ENCODE measurements at places on chromosomes 12 and 14.

- H3K27me3 ChIP-seq = no peaks in the 10 kb centered on the region
- ATAC-seq = no peak
- no peaks in the 10 kb centered on the region for H3K4me1 ChIP-seq
- no peaks in the 10 kb centered on the region for H3K36me3 ChIP-seq
Observed at GRCh38 chr12:56978397-56979138, 21.2 kb upstream of the RDH16 start.

DNA sequence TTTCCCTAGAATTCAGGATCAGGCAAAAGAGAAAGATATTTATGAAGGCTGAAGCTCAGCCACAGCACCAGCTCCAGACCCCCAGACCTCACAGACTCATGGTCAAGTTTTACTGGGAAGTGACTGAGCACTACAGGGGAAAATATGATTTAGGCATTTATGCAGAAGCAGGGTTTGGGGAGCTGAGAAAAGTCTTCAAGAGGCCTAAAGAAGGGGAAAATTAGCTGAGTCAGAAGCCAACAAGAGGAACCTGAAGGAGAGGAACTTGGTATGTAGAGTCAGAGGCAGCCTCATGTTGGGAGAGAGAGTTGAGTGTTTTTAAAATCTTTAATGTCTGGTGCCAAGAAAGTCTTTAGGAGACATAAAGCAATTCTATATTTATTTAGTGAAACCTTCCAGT, 63.0 kb downstream of the FOS start:
- ATAC-seq = no peak
- no peak overlapping the region for H3K4me3 ChIP-seq
- H3K4me1 ChIP-seq = peaks cover 5% of the 10 kb centered on the region
- no peaks in the 10 kb centered on the region for H3K27me3 ChIP-seq

DNA sequence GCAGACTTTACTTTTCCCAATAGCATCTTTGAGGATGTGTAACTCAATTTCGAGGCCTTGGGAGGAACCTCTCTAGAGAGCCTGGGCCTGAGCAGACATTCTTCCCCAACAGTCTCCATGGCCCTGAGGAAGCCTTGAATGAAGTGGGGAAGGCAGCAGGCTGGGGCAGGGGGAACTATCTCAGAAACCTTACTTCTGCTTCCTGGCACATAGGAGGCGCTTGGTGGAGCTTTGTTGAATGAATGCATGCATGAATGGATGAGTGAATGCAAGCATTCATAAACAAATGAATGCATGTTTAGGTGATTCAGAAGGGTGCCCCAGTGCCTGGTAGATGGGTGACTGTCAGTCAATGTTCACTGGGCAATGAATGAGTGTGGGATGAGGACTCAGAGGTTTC, 58.3 kb downstream of the GALNT16 start:
- H3K4me3 ChIP-seq = no peak overlapping the region
- H3K27ac ChIP-seq = no peak overlapping the region
- ATAC-seq = no peak
- no peaks in the 10 kb centered on the region for H3K27me3 ChIP-seq
- no peaks in the 10 kb centered on the region for H3K36me3 ChIP-seq

DNA sequence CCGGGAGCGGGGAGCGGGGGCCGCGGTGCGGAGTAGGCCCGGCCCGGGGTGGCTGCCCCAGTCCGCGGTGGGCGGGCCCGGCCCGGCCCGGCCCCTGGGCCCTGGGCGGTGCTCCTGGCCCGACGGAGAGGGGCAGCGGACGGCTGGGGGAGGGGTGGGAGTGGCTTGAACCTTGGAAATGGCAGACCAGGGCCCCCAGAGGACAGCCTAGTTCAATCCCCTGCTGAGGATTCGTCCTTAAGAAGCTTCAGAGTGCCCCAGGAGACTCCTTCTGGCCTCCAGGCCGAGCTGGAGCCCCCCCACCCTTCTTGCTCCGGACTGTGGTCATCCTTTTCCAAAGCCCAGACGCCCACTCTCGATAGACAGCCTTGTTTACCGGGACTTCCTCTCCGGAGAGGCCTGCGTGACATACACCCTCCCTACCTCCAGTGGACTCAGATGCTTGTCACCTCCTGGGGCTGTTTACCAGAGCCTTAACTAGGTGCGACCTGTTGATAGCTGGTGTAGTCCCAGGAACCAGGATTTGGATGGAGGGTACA, 458 bp downstream of the KHNYN start:
- peak; percentile 75 for ATAC-seq
- H3K27me3 ChIP-seq = no peaks in the 10 kb centered on the region
- H3K36me3 ChIP-seq = peaks cover 49% of the 10 kb centered on the region
- H3K4me1 ChIP-seq = peaks cover 34% of the 10 kb centered on the region
- H3K27ac ChIP-seq = peak overlapping the region; percentile 96
- H3K4me3 ChIP-seq = peak overlapping the region; percentile 84

- no peaks in the 10 kb centered on the region for H3K4me1 ChIP-seq
- H3K27ac ChIP-seq = no peak overlapping the region
- H3K4me3 ChIP-seq = no peak overlapping the region
Observed at GRCh38 chr12:107541001-107541705, 144.4 kb upstream of the PWP1 start.

DNA sequence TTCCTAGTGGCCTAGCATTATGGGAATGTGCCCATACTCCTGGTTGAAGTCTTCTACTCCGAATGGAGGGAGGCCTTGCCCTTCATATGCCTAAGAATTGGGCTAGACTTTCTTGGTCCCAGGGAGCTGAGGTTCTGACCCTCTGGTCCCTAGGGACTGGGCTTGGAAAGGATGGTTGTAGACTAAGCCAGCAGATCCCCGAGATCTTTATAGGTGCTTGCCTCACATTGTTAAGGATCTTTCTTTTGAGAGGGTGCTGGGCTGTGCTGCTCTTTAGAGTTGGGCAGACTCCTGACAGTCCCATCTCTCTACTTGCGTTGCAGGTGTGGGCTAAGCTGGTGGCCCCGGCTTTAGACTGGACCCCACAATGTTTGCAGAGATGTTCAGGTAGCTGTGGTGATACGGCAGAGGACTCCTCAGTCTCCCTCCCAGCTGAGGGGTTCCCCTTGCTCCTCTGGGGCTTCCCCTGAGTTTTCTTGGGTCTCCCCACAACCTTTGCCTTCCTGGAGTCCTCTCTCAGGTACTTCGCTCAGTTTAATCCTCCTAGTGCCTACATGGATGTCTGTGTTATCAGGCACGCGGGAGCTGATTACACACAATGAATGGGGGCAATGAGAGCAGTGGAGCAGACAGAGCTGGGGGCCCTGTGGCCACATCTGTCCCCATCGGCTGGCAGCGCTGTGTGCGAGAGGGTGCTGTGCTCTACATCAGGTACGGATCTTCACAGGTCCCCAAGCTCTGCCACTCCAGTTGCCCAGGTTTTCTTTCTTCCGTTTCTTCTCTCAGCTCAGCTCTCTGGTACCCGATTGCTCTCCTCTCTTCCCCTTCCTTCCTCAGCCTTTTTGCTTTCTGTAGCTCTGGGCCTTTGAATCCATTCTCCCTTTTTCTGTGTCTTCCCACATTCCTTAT, 1.3 kb downstream of the MBD6 start:
- H3K27ac ChIP-seq = peak overlapping the region; percentile 86
- H3K4me3 ChIP-seq = peak overlapping the region; percentile 91
- H3K27me3 ChIP-seq = no peaks in the 10 kb centered on the region
- H3K36me3 ChIP-seq = peaks cover 91% of the 10 kb centered on the region

GRCh38 chr14:97485201-97485600, 688.0 kb downstream of the VRK1 start:
- H3K4me1 ChIP-seq = no peaks in the 10 kb centered on the region
- H3K36me3 ChIP-seq = no peaks in the 10 kb centered on the region
- no peak overlapping the region for H3K4me3 ChIP-seq
- H3K27me3 ChIP-seq = no peaks in the 10 kb centered on the region
- no peak for ATAC-seq

GRCh38 chr14:99655521-99655920, 10.6 kb downstream of the HHIPL1 start:
- H3K27ac ChIP-seq = no peak overlapping the region
- no peaks in the 10 kb centered on the region for H3K4me1 ChIP-seq
- ATAC-seq = no peak

GRCh38 chr14:61350427-61351270, 29.3 kb downstream of the PRKCH start:
- no peaks in the 10 kb centered on the region for H3K27me3 ChIP-seq
- peaks cover 70% of the 10 kb centered on the region for H3K4me1 ChIP-seq
- H3K27ac ChIP-seq = peak overlapping the region; percentile 95

DNA sequence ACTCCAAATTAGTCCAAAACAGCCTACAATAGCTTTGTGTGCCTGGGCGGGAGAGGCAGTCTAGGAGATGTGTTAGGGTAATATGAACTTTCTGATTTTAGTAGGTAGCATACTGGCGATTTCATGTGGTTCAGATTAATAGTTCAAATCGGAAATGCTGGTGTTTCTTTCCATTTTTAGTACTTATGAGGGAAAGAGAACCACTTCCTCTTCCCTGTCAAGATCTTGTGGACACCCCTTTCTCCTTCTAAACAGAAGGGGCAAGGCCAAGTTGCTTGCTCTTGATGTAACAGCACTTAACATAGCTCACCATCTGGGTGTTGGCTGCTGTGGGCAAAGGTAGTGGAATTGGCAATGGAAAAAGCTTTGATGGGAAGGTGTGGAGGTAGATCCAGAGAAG, 32.2 kb upstream of the IGF1 start:
- H3K36me3 ChIP-seq = no peaks in the 10 kb centered on the region
- no peak overlapping the region for H3K27ac ChIP-seq
- H3K4me3 ChIP-seq = no peak overlapping the region
- H3K27me3 ChIP-seq = peaks cover 10% of the 10 kb centered on the region

DNA sequence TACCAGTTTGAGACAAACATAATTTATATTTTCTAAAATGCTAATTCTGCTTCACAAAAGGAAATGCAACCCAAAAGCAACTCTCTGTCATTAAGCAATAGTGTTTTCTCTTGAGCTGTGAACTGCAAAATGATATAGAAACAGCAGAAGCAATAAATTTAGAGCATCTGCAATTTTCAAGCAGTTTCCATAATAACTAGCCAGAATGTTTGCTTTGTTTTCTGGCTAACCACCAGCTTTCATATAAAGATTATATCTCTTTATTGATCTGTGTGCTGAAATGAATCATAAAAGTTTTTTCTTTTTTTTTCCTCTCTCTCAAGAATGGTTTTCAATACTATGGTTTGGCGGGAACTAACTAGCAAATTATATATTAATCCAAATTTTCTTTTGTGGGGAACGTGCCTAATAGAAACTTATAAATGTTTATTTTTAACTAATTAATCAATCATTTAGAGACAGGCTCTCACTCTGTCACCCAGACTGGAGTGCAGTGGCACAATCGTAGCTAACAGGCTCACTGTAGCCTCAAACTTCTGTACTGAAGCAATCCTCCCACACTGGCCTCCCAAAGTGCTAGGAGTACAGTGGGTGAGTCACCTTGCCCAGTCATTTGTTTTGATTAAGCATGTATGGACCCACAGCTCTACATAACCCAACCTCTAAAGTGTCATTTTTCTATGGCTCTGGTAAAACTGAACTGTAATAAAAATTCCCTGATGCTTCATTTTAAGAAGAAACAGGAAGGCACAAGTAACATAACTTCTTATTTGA, 830.1 kb upstream of the MGAT4C start:
- H3K27ac ChIP-seq = no peak overlapping the region
- H3K36me3 ChIP-seq = no peaks in the 10 kb centered on the region
- H3K27me3 ChIP-seq = no peaks in the 10 kb centered on the region
- ATAC-seq = no peak
- H3K4me1 ChIP-seq = no peaks in the 10 kb centered on the region

- no peaks in the 10 kb centered on the region for H3K36me3 ChIP-seq
- ATAC-seq = no peak
- H3K4me3 ChIP-seq = no peak overlapping the region
- no peak overlapping the region for H3K27ac ChIP-seq
Observed at GRCh38 chr12:19739195-19739776, 300.0 kb downstream of the AEBP2 start.

- peak; percentile 32 for ATAC-seq
- H3K4me3 ChIP-seq = no peak overlapping the region
- no peak overlapping the region for H3K27ac ChIP-seq
- H3K27me3 ChIP-seq = no peaks in the 10 kb centered on the region
Observed at GRCh38 chr14:52131640-52132320, 62.9 kb upstream of the NID2 start.

DNA sequence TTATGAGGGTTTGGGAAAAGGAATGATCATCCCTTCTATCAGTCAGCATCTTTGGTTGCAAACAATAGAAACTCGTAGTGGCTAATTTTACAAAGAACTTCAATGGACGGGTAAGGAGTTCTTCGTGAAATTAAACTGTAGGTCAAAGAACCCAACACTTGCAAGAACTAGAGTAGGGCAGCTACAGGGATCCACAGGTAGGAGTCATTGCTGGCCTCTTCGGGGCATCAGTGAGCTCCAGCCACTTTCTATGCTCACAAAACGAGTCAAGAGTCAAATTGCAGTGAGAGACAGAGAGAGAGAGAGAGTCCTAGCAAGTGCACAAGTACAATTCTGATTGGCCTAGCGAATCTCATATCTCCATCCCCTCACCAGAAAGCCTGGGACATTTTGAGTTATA, 29.9 kb upstream of the OTX2 start:
- no peak for ATAC-seq
- H3K4me3 ChIP-seq = no peak overlapping the region
- peaks cover 11% of the 10 kb centered on the region for H3K27me3 ChIP-seq

DNA sequence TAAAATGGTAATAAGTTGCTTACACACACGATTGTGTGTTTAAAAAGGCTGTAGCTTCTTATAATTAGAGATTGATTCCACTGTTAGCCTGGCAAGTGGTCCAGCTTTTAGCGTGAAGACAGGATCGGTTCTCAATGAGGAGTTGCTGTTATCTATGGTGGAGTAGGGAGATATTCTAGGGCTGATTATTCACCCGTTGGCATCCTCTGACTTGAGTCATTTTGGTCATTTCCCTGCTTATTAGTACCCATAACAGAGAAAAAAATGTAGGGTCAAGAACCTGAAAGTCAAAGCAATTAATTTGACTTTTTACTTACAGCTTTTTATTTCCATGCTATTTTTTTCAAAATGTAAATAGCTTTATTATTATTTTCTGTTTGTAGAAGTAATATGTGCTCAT, 76.0 kb downstream of the KCNK13 start:
- peaks cover 11% of the 10 kb centered on the region for H3K27me3 ChIP-seq
- ATAC-seq = no peak
- H3K27ac ChIP-seq = no peak overlapping the region
- H3K4me1 ChIP-seq = no peaks in the 10 kb centered on the region

DNA sequence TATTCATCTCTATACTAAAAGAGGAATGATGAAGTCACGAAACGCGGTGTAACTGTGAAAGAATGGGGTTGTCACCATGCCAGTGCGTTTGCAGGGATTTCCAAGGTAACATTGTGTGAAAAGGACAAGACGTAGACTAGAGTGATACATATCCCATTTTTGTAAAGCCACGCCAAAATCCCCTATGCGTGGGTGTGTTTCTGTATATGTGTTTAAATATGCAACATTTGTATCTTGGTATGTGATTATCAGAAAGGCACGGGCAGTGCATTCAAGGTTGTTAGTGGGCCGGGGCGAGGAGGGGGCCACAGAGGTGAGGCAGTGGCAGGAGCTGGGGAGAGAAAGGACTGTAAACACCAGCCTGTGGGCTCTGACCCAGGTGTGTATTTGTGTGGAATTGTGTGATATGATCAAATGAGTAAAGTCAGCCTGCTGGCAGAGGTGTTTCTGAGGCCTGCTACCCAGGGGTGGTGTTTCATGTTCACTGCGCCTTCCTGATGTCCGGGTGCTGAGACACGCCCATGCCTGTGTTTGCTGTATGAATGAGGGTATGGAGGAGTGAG, 137.8 kb downstream of the ADGRD1 start:
- H3K4me1 ChIP-seq = peaks cover 17% of the 10 kb centered on the region
- peaks cover 3% of the 10 kb centered on the region for H3K27me3 ChIP-seq
- H3K27ac ChIP-seq = peak overlapping the region; percentile 90
- ATAC-seq = peak; percentile 76

All from activated T-helper 17 cell treated with anti-CD3 and anti-CD28 coated beads, Interleukin-2, amount 50 U/mL, for 72 hours (primary cell).